ENCODE measurements at places on chromosomes 13 and 19. TPM values are rescaled to one million over a fixed set of nuclear protein-coding genes. Genes with fewer than 3 reads are reported as not detected.

Gene ZNF382
- 12.0 TPM for total RNA-seq

DNA sequence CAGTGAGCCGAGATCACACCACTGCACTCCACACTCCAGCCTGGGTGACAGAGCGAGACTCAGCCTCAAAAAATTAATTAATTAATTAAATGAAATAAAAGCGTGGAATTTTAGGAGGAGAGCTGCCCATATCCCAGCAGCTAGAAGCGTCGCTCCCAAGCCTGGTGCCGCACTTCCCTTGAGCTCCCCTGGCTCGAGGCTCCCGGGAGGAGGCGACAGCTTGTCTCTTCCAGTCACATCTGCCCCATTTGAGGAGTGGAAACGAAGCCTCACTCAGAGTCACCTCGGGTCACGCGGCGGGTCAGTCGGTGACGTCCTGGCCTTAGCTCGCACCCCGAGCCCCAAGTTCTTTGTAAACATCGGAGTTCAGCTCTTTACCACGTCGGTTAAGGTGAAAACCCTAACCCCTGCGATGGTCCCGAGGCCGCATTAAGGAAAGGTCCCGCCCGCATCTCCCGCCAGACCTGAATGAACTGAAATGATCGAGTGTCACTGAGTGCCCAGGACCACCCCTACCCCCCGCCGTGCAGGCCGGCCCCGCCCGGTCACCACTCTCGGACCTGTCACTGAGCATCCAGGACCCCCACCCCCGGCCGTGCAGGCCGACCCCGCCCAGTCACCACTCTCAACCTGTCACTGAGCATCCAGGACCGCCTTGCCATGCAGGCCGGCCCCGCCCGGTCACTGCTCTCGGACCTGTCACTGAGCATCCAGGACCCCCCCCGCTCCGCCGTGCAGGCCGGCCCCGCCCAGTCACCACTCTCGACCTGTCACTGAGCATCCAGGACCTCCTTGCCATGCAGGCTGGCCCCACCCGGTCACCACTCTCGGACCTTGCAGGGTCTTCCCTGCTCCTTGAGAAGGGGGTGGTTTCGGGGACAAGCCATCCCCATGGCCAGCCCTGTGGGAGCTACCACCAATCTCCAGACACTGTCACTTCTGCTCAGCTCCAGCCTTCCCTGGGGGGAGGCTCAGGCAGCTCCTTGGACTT lies 176.9 kb downstream of the KDM4B start:
- no peak overlapping the region for H3K27ac ChIP-seq
- H3K27me3 ChIP-seq, result no peaks in the 10 kb centered on the region
- peaks cover 31% of the 10 kb centered on the region for H3K36me3 ChIP-seq

Gene ZNF723
- not detected for total RNA-seq

DNA sequence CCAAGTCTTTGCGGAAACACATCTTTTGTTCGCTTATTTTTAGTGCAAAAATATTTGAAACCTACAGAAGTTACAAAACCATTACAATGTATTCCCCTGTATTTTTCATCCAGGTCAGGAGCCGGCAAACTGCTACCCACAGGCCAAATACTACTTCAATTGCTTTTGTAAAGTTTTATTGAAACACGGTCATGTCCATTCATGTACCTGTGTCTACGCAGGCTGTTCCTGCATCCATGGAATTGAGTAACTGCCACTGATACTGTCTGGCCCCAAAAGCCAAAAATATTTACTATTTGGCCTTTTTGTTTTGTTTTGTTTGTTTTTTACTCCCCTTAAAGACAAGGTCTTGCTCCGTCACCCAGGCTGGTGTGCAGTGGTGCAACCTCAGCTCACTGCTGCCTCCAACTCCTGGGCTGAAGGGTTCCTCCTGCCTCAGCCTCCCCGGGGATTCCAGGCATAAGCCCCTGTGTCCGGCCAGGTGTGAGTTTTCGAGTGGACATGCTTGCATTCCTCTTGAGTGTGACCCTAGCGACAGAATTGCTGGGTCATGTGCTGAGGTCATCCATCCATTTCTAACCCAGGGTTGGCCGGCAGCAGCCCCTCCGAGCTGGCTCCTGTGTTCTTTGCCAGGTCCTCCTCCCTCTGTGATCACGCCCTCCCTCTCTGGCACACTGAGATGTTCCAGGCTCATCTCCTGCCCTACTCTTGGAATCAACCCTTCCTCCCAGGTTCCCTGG lies 10.9 kb upstream of the S1PR4 start:
- DNase-seq, result no peak
- peaks cover 47% of the 10 kb centered on the region for H3K4me1 ChIP-seq
- no peak overlapping the region for H3K27ac ChIP-seq
- H3K27me3 ChIP-seq, result no peaks in the 10 kb centered on the region
- no peak overlapping the region for H3K4me3 ChIP-seq
- H3K36me3 ChIP-seq, result peaks cover 40% of the 10 kb centered on the region

DNA sequence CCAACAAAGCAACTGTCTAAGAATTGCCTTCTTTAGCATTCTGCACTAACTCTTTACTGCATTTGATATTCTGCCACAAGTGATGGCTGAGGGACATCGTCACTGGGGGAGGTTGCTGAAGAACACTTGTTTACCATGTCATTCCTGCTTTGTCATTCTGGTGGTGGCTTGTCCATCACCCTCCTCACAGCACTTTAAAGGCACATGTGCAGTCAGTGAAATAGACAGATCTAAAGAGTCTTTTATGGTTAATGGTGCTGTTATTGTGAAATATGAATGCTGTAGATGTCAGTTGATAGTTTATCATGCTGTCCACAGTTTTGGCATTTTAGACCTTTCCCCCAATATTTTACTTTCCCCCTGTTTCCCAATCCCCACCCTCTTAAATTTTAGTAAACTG lies 120.9 kb upstream of the TSC22D1 start:
- H3K27ac ChIP-seq, result no peak overlapping the region
- H3K4me3 ChIP-seq, result no peak overlapping the region
- no peaks in the 10 kb centered on the region for H3K4me1 ChIP-seq
- H3K27me3 ChIP-seq, result peaks cover 4% of the 10 kb centered on the region
- no peaks in the 10 kb centered on the region for H3K36me3 ChIP-seq
- no peak for DNase-seq

GRCh38 chr13:30895773-30896172 lies 10.3 kb upstream of the MEDAG start:
- no peak for DNase-seq
- no peak overlapping the region for H3K4me3 ChIP-seq
- H3K4me1 ChIP-seq, result peaks cover 5% of the 10 kb centered on the region
- H3K27me3 ChIP-seq, result peaks cover 19% of the 10 kb centered on the region

DNA sequence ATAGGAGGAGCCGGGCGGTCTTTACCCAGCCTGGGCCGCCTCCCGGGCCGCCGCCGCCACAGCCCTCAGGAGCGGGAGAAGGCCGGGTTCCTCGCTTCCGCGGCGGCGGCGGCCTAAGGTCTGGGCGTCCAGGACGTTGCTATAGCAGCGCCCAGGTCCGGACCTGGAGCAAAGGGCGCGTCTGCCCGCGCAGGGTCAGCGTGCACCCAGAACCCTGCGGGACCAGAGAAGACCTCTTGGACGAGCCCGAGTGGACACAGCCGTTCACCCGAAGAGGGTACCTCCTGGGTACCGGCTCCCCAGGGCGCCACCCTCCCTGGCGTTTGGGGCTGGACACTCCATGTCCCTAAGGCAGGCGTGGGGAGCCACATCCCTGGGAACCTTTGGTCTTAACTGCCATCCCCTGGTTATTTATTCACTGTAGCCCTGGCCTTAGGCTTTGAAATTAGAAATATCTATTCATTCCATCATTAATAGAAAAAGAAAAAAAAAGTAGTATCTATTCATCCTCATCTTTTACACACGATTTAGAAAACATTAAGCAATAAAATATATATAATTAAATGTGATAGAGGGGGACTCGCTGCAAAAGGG lies 2.4 kb downstream of the DZIP1 start:
- H3K4me1 ChIP-seq, result peaks cover 14% of the 10 kb centered on the region
- H3K36me3 ChIP-seq, result no peaks in the 10 kb centered on the region
- H3K27ac ChIP-seq, result no peak overlapping the region
- H3K4me3 ChIP-seq, result no peak overlapping the region

GRCh38 chr13:74633734-74634133 lies 499.5 kb upstream of the KLF12 start:
- H3K4me1 ChIP-seq, result no peaks in the 10 kb centered on the region
- H3K36me3 ChIP-seq, result no peaks in the 10 kb centered on the region
- H3K4me3 ChIP-seq, result no peak overlapping the region
- no peak for DNase-seq
- H3K27me3 ChIP-seq, result no peaks in the 10 kb centered on the region
- no peak overlapping the region for H3K27ac ChIP-seq

- H3K27me3 ChIP-seq, result no peaks in the 10 kb centered on the region
- H3K4me1 ChIP-seq, result no peaks in the 10 kb centered on the region
- no peak for DNase-seq
- no peak overlapping the region for H3K27ac ChIP-seq
Measured at GRCh38 chr13:27283906-27284493, 13.4 kb downstream of the RASL11A start.

DNA sequence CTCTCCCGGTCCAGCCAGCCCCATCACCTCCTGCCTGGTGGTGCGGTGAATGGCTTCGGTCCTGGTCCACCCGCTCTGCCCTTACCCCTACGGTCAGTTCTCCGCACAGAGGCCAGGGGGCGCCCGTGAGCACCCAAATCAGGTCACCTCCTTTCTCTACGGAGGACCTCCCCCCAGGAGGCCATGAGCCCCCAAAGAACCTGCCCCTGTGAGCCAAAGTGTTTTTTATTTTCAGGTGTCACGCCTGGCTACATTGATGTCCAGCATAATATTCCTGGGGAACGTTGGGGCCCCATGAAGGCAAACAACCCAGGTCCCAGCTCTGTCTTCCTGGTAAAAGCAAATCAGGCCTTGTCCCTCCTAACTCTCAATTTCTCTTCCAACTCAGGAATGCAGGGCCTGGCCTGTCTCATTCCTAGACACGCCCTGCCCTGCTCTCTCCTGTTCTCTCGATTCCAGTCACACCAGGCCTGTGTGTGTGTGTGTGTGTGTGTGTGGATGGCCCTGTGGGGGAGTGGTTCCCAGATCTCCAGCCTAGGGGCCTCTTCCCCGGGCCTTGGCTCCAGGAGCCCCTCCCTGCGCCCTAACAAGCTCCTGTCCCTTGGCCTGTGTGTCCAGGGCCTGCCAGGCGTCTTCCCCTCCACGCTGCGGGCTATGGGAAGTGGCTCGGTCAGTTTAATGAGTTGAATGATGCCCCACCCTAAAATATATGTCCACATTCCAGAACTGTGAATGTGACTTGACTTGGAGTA lies 9.7 kb upstream of the GIPC1 start:
- no peaks in the 10 kb centered on the region for H3K27me3 ChIP-seq
- DNase-seq, result peak; percentile 80
- H3K4me1 ChIP-seq, result peaks cover 40% of the 10 kb centered on the region

GRCh38 chr13:51221674-51222036 lies 543 bp upstream of the FAM124A start:
- peak overlapping the region; percentile 70 for H3K4me3 ChIP-seq
- H3K4me1 ChIP-seq, result peaks cover 4% of the 10 kb centered on the region
- H3K27ac ChIP-seq, result no peak overlapping the region
- no peak for DNase-seq
- peaks cover 48% of the 10 kb centered on the region for H3K27me3 ChIP-seq

Gene ADAT3
- 9.9 TPM for total RNA-seq

Gene ZNF557
- 16.7 TPM for total RNA-seq

DNA sequence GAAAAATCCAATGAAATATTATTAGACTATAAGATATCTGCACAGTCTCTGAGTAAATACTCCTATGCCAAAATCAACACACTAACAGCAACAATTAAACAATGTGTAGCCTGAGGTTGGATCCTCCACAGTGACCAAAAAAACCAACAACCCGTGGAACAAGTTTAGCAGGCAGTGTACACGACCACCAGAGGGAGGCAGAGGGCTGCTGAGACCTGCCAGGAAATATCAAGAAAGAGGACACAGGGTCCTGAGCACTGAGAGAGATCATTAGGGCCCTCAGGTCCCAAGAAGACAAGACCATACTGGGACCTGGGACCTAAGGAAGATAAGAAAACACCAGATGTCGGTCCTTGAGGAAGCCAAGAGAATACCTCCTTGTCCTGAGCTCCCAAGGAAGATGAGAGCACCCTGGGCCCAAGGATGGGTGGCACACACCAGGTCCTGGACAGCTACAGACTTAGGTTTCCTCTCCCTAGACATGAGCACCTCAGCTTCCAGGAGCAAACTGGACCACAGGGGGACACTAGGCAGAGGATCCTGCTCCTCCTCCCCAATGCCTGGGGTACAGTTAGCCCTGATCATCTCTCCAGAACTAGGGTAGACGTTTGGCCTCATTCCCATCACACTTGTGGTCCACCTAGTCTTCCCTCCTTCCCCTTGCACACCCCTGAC lies 822 bp upstream of the ZNF274 start:
- H3K36me3 ChIP-seq, result peaks cover 59% of the 10 kb centered on the region
- DNase-seq, result peak; percentile 79
- H3K4me3 ChIP-seq, result peak overlapping the region; percentile 91
- H3K27me3 ChIP-seq, result no peaks in the 10 kb centered on the region

DNA sequence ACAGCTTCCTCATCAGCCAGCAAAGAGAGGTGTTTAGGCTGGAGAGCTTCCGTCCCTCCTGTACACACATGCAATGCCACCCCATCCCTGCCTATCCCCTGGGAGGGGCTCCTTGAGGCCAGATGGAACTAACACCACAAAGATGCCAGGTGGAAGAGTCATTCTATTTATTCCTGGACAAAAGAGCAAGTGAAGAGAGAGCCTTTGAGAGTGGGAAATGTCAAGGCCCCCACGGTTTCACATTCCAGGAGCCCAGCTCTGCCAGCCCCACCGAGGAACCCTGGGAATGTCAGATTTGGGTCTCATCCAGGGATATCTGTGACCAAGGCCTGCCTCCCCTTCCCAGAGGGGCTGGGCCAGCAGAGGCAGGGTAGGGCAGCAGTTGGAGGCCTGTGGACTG lies 30.8 kb upstream of the IGFL1 start:
- peaks cover 39% of the 10 kb centered on the region for H3K27me3 ChIP-seq
- no peaks in the 10 kb centered on the region for H3K4me1 ChIP-seq

DNA sequence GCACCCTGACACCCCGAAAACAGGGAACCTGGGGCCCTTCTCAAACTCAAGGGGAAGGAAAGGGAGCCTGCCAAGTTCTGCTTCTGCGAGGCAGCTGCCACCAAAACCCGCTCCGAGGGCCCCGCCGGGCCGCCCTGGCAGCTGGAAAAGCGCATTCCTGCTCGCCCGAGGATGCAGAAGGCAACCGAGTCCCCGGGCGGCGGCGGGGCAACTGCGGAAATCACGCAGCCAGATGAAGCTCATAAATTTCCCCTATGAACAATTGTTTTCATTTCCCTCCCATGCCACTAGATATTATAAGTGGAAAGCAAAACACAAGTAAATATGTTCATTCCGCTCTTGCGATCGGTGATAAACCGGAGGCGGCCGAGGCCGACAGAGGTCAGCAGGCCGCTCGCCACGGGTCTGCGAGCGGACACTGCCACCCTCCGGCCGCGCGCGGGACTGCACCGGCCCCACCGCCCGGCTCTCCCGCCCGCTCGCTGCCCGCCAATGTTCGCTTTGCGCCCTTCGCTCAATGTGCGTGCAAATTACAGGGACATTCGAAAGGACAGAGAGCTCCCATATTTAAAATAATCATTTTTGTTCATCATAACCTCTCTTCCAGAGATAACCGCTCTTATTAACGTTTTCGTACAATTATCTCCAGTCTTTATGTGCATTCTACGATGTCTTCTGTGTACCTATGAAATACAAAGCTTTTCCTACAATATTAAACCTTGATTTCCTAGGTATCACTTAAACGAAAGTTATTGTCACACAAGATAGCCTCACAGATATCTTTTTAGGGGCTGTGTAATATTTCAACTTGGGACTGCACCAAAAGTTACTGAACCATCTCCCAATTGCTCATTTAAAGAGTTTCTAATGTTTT lies 120.8 kb upstream of the ZNF507 start:
- H3K27ac ChIP-seq, result no peak overlapping the region
- H3K36me3 ChIP-seq, result no peaks in the 10 kb centered on the region
- H3K4me1 ChIP-seq, result peaks cover 11% of the 10 kb centered on the region

GRCh38 chr13:77429320-77430142 lies 102.6 kb upstream of the MYCBP2 start:
- H3K36me3 ChIP-seq, result no peaks in the 10 kb centered on the region
- H3K4me1 ChIP-seq, result no peaks in the 10 kb centered on the region
- no peak for DNase-seq
- H3K27ac ChIP-seq, result no peak overlapping the region

Gene ZNF563
- 3.1 TPM for total RNA-seq

Measured in activated CD8-positive, alpha-beta T cell treated with anti-CD3 and anti-CD28 coated beads, Interleukin-2, amount 10 ng/mL, durations not matched to agents 7 days and 5 days (primary cell).